ENCODE measurements at places on chromosomes 7 and 10. TPM values are rescaled to one million over a fixed set of nuclear protein-coding genes. Genes with fewer than 3 reads are reported as not detected.

Gene ADAM22
- 2.9 TPM for total RNA-seq

Gene MTG1
- 61.2 TPM for total RNA-seq

Gene IL6
- 0.66 TPM for total RNA-seq

Gene CRYGN
- total RNA-seq: not detected

Gene ELFN1
- total RNA-seq: 0.16 TPM

Gene CREB3L2
- 47.0 TPM for total RNA-seq

Gene VSTM4
- total RNA-seq: 0.27 TPM
